ENCODE measurements at places on chromosomes 5 and 9.

GRCh38 chr5:116370149-116370548 lies 204.5 kb downstream of the SEMA6A start:
- DNase-seq: no peak

DNA sequence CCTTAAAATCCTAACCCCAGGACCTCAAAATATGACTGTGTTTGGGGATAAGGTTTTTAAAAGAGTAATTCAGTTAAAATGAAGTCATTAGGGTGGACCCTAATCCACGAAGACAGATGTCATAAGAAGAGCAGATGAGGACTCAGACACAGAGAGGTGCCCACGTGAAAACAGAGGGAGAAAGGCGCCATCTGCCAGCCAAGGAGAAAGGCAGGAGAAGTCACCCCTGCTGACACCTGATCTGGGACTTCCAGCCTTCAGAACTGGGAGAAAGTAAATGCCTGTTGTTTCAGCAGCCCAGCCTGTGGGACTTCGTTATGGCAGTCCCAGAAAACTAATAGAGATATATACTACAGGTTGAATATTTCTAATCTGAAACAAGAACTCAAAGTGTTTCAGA lies 67.4 kb downstream of the ROR2 start:
- no peak for DNase-seq

GRCh38 chr9:89911721-89912604 lies 307.2 kb downstream of the GADD45G start:
- no peak for DNase-seq

GRCh38 chr9:112050544-112051475 lies 124.3 kb downstream of the SUSD1 start:
- DNase-seq: peak; percentile 89

DNA sequence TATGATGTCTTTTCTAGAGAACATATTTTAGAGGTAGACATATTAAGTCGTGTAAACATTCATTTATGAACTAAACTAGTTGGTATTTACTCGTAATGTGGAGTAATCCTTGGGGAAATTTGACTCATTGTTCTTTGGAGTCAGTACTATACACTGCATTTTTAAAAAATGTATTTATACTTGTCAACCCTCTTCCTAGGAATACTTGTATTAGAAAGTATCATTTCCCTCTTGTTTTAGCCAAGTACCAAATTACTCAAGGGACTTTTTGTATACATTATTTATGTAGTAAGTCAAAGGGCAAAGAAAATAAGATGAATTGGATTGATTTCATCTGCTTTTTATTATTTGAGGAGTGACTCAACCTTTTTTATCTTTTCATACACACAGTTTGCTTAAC lies 248.1 kb upstream of the IZUMO3 start:
- no peak for DNase-seq

DNA sequence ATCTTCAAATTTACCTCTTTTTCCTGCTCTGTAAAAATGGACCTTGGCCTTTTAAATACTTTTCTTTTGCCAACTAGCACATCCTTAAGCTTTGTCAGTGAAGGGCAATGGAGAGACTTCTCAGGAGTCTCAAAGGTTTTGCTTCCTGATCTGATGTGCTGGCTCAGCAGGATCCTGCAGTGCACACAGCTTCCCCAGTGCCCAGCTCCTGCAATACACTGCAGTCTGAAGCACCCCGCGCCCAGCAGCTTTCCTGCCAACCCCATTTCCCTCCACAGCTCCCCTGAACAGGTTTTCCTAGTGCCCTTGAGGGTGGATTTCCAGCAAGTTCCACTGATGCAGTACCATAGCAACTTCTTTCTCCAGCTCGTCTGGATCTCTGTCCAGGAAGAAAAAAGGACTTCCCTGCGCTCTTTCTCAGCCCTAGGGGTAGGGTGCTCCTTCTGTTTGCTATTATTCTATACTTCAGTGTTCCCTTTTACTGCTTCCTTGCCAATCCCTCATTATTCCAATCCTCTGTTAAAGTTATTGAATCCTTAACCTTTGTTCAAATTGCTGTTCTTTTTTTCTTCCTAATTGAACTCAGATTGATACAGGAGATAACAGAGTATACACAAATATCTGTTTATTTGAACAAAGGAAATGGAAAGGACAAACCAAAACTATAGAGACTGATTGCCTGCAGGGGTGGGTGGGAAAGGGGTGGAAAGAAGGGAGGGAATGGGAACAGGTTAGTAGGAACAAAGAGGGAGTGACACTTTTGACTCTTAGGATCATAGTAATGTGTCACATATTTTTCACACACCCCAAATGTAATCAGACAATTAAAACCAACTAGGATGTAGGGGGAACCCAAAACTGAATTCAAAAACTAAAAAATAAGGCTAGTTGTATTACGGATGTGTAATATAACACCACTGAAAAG lies 8.5 kb downstream of the SNAPC3 start:
- DNase-seq: no peak

DNA sequence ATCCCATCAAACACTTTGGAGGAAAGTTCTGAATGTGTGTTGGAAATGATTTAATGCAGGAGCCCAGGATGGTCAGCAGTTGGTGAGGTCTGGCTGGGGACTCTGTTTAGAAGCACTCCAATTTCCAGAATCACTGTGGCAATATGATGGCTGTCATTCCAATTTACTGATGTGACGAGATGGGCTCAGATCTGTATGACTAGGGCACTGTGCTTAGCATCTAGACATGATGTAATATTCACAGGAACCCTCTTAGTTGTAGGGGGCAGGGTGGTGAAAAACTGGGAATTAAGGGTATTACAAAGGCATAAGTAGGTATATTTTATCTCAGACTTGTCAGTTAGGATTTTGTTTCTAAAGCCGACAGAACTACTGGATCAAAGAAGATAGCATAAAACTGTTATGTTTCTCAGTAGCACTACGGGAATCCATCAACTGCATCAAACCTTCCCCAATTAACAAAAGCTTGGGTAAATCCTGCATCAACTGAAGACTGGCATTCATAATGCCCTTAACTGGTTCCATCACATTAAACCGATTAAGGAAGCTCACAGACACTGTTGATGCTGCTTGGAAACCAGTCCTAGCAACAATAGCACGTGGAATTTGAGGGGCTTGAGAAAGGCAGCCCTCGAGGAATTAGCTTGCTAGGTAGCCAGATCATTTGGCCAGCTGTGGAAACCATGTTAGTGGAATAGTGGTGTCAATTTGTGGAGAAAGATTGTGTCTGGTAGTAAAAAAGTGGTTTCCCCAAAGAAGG lies 86.1 kb downstream of the SV2C start:
- DNase-seq: no peak

- no peak for DNase-seq
Measured at GRCh38 chr9:89493671-89494070, 4.2 kb downstream of the SEMA4D start.

GRCh38 chr9:567128-567746 lies 274.3 kb upstream of the DMRT1 start:
- DNase-seq: no peak

DNA sequence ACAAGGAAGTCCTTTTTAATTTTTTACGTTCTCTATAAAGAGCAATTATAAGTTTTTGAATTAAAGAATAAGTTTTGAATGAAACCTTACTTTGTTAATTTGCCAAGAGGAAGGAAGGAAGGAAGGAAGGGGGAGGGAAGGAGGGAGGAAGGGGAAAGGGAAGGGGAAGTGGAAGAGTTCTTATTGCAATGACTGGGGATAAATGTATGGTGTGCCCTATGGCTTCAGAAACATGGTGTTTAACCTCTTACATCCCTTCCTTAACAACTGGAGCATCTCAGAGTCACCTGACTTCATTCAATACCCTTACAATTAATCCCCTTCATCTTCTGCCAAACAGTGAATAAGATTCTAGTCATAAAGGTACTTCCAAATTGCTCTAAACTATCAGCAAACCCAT lies 16.0 kb downstream of the CEMIP2 start:
- no peak for DNase-seq

- no peak for DNase-seq
Measured at GRCh38 chr5:132010989-132011621, 353 bp downstream of the ACSL6 start.

All from brain microvascular endothelial cell (primary cell).